ENCODE measurements at places on chromosomes 4 and X.

- no peak for DNase-seq
Observed at GRCh38 chrX:119638725-119639471, 32.7 kb upstream of the NKRF start.

DNA sequence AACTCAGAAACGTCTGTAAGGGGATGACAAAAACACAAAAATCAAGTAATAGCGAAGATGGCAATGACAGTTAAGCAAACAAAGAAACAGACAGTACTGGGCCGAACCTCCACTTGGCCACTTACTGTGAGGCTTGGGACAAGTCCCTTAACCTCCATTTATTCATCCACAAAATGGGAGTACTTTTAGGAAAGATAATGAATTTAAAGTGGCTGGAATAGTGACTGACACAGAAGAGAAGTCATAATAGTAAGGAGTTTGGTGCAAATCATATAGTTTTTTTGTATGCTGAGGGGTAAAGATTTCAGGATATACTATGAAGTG, 1.4 kb upstream of the TLR6 start:
- DNase-seq, result no peak

- no peak for DNase-seq
Observed at GRCh38 chrX:152646961-152647360, 9.3 kb downstream of the GABRQ start.

GRCh38 chr4:144371485-144371884, 231.0 kb upstream of the GYPA start:
- DNase-seq, result no peak

- DNase-seq, result no peak
Observed at GRCh38 chr4:109149836-109150235, 152.6 kb downstream of the COL25A1 start.

DNA sequence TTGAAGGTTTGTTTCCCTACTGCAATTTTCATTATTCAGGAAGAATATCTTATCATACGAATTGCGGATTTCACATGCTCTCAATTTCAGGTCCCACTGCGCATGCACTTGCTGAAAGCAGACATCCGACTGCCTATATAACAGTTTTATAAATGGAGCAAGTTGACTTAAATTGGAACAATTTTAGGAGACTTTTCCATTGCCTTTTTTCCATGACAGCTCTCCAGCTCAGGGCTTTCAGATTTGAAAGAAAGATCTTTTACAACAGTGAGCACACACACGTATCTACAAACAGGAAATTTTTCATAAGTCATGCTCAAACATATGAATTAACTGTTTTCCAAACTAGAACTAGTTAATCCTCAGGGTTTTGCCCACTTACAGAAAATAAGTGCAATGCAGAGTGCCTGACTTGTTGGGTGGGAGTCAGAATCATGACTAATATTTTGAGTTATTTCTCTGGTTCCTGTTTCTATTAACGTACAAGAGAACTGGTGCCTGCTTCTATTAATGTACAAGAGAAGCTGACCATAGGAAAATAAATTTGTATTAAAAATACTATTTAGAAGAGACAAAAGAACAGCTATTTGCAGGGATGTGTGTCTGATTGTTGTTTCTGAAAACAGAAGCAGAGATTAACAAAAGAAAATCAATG, 137.9 kb downstream of the GPC3 start:
- no peak for DNase-seq

DNA sequence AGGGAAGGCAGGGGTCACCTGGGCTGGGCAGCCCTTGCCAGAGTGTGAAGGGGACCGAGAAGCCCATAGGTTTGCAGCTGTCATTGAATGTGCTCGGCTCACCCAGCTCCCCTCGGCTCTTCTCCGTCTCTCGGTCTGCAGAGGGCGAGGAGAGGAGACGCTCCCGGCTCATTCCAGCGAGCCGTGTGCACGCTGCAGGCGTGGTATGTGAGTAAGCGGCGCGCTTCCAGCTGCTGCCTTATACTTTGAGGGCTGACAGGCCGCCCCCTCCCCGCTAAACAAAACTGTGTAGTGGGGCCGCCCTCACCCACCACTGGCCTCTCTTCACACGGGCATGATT, 23.0 kb upstream of the BCORL1 start:
- no peak for DNase-seq

DNA sequence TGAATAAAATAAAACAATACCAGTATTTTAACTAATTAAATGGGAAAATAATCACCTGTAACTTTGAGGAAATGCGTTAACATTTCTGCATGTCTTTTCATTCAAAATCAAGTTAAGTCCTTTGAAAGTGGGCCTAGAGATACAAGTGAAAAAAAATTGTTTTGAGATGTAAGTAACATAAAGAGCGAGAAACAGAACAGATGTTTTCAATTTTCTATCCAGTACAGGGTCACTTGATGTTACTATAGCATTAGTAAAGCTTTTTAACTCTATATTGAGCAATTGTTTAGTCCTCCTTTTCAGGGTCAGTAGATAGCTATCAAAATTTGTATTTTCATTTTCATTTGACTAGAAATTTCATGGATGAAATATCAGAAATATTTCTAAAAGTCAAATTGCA, 761.4 kb downstream of the CCSER1 start:
- DNase-seq, result no peak

DNA sequence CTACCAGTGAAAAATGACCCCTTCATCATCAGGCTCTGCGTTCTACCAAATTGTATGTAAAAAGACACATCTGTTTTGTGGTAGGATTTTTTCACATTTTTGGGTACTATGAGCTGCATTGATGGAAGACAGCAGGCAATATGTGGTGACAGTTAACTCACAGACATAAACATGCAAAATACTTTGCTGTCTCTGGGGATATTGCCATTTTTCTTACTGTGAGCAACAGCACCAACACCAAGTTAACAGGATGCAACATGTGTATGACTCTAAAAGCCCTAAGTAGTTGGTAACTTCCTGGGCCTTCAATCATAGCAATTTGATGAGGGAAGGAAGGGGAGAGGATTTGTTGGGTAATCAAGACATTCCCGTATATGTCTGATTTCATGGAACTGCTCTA, 56.4 kb upstream of the DRP2 start:
- DNase-seq, result no peak

DNA sequence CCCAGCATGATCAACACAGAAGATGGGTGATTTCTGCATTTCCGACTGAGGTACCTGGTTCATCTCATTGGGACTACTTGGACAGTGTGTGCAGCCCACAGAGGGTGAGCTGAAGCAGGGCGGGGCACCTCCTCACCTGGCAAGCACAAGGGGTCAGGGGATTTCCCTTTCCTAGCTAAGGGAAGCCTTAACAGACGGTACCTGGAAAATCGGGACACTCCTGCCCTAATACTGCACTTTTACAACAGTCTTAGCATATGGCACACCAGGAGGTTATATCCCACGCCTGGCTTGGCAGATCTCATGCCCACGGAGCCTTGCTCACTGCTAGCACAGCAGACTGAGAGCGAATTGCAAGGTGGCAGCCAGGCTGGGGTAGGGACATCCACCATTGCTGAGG, 92.9 kb upstream of the GRID2 start:
- no peak for DNase-seq

DNA sequence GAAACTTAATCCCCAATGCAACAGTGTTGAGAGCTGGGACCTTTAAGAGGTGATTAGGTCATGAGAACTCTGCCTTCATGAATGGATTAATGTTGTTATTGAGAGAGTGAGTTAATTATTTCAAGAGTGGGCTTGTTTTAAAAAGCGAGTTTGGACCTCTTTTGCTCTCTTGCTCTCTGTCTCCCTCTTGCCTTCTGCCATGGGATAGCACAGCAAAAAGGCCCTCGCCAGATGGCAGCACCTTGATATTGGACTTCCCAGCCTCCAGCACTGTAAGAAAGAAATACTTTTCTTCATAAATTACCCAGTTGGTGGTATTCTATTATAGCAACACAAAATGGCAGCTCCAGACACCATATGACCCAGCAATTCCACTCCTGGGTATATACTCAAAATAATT, 7.0 kb upstream of the ATP6AP2 start:
- peak; percentile 33 for DNase-seq

DNA sequence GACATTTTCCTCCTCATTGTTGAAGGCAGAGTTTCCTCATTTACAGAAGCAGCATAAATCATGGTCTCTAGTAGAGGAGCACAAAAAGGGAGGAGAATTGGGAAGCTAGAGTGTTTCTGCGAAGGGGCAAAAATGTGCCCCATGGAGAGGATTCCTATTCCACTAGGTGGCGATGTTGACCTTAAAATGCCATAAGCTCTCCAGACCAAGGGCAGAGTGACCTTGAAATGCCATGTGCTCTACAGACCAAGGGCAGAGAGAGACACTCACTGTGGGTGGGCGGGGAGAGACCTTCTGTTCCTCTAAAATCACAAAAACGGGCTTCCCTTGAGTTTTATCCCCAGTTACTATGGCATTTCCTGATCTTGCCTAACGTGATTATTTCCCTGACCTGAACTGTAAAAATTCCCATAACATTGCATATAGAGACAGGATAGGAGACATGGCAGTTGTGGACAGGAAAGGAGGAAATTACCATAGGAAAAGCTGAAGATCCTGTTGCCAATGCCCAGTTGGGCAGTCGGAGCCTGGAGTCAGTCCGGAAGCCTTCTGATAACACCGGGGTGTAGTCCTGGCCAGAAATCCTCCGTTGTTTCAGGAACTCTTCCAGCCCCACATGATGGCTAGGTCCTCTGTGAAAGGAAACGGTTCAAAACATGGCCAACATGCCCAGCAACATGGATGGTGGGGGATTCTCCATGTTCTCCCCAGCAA, 567.7 kb downstream of the MAGEB5 start:
- no peak for DNase-seq

- DNase-seq, result no peak
Observed at GRCh38 chr4:37451656-37452055, 207.1 kb downstream of the NWD2 start.

DNA sequence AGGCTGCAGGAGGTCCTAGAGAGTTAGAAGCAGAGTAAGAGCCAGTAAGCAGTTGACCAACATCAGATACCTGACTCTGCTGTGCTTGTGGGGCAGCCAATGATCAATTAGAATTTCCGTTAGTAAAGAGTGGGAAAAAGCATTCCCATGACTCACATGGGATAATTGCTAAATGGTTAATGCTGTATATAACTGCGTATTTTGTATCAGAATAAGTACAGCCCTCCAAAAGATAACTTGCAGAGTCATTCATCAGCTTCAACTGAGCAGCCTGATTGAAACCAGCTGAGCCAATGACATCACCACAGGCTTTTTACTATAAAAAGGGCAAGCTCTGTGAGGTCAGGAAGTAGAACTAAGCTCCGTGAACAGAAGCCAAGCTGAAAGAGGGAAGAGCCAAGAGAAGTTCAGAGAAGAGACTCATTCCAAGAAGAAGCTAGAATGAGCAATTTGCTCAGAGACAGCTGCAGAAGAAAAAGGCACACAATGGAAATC, 67.9 kb downstream of the PPP3CA start:
- no peak for DNase-seq

- DNase-seq, result no peak
Observed at GRCh38 chr4:101258883-101259282, 88.4 kb downstream of the PPP3CA start.

DNA sequence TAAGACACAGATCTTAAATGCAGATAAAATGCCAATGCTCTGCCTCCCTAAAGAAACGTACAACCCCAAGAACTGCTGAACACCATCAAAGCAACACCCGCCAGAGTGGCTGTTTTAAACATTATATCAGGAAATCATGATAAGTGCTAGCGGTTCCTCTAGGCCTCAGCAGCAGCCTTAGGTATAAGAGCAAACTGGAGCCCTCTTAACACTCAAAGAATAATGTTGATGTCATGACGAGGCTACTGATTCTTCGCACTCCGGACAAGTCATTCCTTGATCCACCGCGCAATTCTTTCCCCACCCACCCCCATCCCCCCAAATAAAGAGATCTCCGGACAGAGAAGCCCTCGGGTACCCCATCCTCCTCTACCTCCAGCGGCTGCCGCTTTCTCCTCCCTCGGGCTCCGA, 507 bp downstream of the LIN54 start:
- no peak for DNase-seq

DNA sequence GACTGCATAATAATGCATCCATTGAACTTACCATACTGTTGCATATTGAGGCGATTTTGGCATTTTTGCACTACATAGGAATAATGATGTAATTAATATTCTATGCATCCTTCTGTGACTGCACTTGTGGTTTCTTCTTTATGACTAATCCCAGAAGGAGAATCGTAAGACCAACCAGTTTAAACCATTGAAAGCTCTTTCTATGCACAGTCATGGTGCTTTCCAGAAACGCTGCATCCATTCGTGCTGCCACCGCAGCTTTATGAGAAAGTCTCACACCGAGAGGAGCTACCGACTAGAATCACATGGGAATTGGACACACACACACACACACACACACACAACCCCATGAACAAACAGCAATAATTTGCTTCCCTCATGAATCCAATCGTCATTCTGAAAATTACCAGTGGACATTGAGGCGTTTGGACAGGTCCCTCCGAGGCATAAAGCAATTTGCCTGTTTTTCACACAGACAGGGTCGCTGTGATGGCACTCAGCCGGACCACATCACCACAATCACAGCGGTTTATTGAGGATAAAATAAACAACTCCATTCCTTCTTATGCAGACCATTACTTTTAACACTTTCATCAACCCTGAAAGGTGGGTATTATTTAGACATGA, 64.2 kb downstream of the PACRGL start:
- no peak for DNase-seq

DNA sequence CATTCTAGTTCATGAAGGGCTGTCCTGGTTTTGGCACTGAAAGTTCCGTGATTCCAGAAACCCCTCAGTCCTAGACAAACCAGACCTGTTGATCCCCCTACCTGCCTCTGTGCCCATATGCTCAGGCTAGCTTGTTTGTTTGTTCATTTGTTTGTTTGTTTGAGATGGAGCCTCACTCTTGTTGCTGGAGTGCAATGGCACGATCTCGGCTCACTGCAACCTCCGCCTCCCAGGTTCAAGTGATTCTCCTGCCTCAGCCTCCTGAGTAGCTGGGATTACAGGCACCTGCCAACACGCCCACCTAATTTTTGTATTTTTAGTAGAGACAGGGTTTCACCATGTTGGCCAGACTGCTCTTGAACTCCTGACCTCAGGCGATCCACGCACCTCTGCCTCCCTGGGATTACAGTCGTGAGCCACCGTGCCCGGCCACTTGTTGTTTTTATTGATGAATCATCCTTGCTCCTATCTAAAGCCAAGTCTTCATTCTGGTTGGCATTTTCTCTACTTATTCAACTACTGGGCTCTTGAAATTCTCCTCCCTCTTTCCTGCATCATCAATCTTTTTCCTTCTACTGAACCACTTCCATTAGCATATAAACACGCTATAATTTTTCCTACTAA, 86.3 kb upstream of the BMP2K start:
- no peak for DNase-seq

DNA sequence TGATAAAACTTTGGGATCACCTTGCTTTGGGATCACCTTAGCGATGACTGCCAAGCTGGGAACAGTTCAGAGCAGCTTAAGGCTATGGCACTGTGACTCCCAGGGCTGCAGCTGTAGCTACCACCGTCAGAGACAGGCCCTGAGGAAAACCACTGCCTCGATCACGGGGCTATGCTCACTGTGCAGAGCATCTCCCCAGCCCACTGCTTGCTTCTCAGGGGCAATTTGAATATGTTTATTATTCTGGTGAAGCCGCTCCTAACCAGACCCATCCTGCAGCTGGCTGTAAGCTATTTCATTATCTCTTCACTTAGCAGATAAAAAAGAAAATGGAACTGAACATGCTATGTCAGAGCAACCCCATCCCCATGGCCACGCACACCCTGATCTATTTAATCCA, 328.5 kb downstream of the EVC2 start:
- DNase-seq, result no peak

- DNase-seq, result no peak
Observed at GRCh38 chrX:47172549-47172948, 21.1 kb upstream of the UBA1 start.

GRCh38 chr4:139903845-139904244, 238.2 kb downstream of the MGST2 start:
- DNase-seq, result no peak

GRCh38 chr4:142874684-142875083, 28.6 kb upstream of the INPP4B start:
- no peak for DNase-seq

Measured in activated T-cell treated with anti-CD3 and anti-CD28 coated beads, Interleukin-2, amount 50 U/mL, for 1 hour (primary cell).